ENCODE measurements at places on chromosomes 7 and 10.

DNA sequence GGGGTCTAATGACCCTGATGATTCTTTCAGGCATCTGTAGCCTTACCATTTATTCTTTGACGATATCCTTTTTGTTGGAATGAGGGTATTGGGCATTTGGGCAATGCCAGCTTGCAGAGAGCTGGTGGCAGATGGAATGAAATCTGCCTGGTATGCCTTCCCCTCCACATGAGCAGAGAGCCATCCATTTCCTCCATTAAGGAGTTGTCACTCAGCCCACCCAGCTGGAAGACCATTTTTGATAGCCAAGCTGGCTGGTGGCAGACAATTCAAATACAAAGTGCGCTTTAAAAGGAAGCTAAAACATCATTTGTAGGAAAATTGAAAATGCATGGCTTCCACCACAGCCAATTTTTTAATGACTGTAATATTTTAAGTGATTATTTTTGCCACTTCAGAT lies 240.1 kb upstream of the SLC26A5 start:
- no peak for DNase-seq

GRCh38 chr10:69343905-69344304 lies 65.6 kb downstream of the HK1 start:
- DNase-seq, result no peak

GRCh38 chr7:132732321-132732865 lies 156.1 kb upstream of the PLXNA4 start:
- DNase-seq, result no peak

GRCh38 chr7:32588657-32589056 lies 93.4 kb downstream of the AVL9 start:
- peak; percentile 73 for DNase-seq

GRCh38 chr10:115409347-115409746 lies 316.2 kb downstream of the ATRNL1 start:
- no peak for DNase-seq
